ENCODE measurements at places on chromosomes 1 and 21. TPM values are rescaled to one million over a fixed set of nuclear protein-coding genes. Genes with fewer than 3 reads are reported as not detected.
A peak's percentile ranks its signal among the peaks of the same experiment; 100 is the strongest.

- DNase-seq = peak; percentile 92
Observed at GRCh38 chr1:64864018-64864940, 102.1 kb downstream of the JAK1 start.

- no peak for DNase-seq
Observed at GRCh38 chr1:88503646-88504045, 180.4 kb upstream of the PKN2 start.

DNA sequence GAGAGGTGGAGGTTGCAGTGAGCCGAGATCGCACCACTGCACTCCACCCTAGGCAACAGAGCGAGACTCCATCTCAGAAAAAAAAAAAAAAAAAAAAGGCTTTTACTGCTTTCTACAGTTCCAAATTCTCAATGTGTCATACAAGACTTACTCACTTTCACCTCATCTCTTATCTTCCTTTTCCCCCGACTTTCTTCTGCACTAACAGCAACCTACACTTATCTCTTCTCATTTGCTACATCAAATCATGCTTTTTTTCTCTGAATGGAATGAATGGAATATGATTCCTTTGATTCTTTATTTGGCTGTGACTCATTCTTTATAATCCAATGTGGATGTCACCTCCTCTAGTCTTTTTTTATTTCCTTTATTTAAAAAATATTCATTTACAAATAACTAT is 168.4 kb upstream of the DMRTA2 start:
- DNase-seq = no peak

- DNase-seq = no peak
Observed at GRCh38 chr1:220680085-220680687, 10.0 kb upstream of the C1orf115 start.

DNA sequence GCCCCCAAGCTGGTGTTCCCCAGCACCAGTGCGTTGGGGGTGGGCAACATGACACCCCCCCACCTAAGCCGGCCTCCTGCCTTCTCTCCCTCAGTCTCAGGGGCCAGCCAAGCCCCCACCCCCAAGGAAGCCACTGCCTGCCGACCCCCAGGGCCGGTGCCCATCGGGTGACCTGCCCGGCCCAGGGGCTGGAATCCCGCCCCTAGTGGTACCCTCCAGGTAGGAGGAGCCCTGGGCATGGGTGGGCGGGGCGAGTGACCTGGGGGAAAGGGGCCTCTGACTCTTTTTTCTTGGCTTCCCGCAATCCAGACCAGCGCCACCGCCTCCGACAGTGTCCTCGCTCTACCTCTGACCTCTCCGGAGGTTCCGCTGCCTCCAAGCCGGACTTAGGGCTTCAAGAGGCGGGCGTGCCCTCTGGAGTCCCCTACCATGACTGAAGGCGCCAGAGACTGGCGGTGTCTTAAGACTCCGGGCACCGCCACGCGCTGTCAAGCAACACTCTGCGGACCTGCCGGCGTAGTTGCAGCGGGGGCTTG is 1.3 kb upstream of the EFNA4 start:
- DNase-seq = no peak

PRR9 gene
- total RNA-seq = not detected

LRRN2 gene
- total RNA-seq = not detected

U2AF1 gene
- total RNA-seq = 14.4 TPM

METTL18 gene
- total RNA-seq = 10.0 TPM

Data from GM12878 (cell line).